ENCODE measurements at places on chromosomes 12 and 14.

GRCh38 chr14:83744224-83744623, 1785.7 kb upstream of the FLRT2 start:
- no peak for DNase-seq

- DNase-seq = no peak
These were observed 116.4 kb downstream of the PPHLN1 start for GRCh38 chr12:42442311-42442759.

DNA sequence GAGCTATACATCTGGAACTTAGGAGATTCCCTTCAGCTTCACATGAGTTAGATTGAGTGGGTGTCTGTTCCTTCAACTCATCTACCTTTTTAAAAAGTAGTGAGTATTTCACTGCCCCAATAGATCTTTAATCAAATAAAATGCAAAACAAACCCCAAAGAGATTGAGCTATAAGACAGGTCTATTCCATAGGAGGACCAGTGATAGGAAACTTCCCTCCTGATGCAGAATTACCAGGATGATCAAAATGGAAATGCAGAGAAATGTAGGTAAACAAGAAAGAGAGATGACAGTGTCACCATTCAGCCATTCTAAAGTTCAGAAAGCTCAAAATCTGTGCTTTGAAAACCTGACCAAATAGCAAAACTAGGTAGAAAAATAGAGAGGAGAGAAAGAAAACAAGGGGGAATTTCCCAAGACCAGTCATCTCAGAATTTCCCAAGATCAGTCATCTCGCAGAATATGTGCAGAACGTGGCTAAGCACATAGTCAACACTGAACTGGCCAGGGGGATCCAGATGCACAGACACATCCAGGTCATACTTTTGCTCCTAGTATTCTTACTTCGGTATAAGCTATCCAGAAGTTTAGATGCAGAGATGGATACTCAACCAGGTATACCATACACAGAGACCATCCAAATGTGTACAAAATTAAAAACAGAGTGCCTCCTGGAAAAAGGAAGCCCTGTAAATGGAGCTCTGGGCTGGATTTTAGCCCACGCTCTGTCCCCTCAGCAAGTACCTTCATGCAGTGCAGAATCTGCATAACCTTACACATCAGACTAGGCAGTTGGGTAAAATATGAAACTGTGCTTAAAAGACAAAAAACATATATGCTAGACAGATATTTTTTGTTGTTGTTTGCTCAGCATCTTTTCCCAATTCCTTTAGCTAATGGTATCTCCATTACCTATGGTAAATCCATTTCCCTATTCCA, 27.4 kb downstream of the SLC41A2 start:
- no peak for DNase-seq

GRCh38 chr12:70549340-70550179, 87.7 kb downstream of the PTPRB start:
- no peak for DNase-seq

- no peak for DNase-seq
These were observed 82.4 kb downstream of the ARF6 start for GRCh38 chr14:49975276-49975675.

DNA sequence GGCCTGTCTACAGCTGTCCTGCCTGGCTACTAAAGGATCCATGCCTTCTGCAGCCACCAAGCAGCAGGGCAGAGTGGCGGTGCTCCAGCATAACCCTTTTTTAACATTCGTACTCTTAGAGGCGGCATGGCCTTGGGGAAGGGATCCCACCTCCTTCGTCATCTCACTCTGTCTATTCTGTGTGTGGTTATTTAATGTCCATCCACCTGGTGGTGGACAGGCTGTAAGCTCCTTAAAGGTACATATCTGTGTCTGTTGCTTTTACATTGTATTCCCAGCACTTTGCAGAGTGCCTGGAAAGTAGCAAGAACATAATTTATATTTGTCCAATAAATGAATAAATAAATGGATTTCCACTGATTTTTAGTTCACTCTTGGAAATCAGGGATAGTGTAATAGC, 15.7 kb upstream of the ACOT1 start:
- no peak for DNase-seq

DNA sequence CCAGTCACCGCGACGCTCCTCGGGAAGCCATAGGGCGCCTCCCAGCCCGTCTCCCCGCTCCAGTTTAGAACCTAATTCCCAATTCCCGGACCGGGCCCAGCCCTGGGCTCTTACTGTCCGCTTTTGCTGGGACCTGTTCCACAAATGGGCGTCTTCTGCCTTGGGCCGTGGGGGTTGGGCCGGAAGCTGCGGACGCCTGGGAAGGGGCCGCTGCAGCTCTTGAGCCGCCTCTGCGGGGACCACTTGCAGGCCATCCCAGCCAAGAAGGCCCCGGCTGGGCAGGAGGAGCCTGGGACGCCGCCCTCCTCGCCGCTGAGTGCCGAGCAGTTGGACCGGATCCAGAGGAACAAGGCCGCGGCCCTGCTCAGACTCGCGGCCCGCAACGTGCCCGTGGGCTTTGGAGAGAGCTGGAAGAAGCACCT, 797 bp downstream of the UNG start:
- DNase-seq = no peak

DNA sequence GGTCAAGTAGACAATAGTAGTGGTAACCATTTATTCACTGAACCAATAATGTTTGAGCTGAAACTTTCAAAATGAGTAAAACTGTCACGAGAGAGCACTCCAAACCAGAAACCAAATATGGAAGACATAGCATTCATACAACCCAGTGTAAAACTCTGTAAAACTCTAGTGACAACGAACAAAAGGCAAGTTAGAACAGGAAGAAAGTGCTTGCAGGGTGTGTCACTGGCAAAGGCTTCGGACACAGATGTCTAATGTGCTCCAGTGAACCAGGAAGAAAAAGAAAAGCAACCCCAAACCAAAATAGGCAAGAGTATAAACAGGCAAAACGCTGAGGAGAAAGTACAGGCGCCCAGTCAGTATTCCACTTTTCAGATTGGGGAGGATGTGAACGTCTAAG, 79.3 kb upstream of the FZD10 start:
- DNase-seq = no peak

DNA sequence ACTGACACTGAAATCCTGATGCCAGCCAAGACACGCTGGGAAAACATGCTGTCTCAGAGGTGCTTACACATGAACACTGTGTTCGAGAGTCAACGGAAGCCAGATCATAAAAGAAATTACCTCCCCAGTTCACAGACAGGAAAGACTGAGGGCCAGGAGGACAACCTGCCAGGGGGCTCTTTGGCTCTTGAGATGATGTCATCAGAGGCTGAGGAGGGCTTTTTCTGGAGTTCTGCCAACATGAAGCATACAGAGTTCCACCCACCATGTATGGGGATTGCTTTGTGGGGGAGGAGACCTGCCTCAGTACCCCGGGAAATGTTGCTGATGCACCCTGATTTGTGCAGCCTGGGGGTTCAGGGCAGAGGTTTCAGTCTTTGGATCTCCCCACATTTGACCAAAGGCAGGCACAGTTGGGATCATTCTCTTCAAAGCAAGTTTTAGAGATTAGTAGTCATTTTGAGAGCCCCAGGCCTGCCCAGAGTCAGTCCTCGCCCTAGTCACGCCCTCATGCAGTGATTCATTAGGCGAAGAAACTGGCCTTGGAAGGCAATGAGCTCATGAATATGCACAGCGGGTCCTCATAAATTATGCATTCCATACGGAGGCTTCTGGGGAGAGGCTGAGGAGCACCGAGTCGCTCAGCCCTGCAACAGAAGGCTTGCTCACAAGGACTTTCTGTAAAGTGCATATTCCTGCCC, 34.9 kb upstream of the EML1 start:
- DNase-seq = no peak

- no peak for DNase-seq
These were observed at the start of gene GALNT6 for GRCh38 chr12:51391283-51392123. Gene GALNT6 (minus strand): TSS chr12:51391406. CDS start chr12:51379781, 11,625 bp downstream.

- DNase-seq = no peak
These were observed 54.8 kb upstream of the DYRK2 start for GRCh38 chr12:67593461-67594330.

DNA sequence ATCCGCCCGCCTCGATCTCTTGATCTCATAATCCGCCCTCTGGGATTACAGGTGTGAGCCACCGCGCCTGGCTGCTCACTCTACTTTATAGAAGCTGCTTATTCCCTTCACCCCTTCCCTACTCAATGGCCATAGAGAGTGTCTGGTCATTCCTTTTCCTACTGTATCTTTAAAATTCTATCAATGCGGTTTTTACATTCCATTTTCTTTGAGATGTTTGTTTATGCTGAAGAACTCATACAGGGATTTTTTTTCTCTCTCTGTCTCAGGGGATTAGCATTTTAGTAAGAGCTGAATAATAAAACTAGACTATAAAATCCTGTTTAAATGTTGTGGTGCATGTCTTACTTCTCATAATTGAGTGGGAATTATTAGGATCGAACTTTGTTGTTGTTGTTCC, 218.6 kb upstream of the FOXN3 start:
- DNase-seq = no peak

DNA sequence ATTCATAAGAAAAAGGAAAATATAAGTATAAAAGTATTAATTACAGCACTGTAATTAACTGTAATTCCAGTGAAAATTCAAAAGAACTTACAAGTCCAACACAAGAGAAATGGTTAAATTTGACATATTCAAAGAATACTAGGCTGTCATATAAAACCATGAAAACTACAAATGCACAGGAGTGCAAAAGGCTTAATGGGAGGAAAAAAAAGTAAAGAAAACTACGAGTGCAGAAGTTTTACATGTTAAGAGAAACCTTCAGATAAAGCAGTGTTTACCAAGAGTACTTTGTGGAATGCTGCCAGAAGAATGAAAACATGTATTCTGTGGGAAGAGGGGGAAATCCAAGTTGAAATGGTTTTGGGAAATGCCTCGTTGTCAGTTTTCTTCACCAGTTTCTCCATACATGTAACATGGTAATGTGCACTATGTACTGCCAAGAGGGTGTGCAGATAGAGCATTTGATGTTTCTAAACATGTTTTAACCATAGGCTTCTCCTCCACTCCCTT, 9.1 kb downstream of the HEATR5A start:
- no peak for DNase-seq

DNA sequence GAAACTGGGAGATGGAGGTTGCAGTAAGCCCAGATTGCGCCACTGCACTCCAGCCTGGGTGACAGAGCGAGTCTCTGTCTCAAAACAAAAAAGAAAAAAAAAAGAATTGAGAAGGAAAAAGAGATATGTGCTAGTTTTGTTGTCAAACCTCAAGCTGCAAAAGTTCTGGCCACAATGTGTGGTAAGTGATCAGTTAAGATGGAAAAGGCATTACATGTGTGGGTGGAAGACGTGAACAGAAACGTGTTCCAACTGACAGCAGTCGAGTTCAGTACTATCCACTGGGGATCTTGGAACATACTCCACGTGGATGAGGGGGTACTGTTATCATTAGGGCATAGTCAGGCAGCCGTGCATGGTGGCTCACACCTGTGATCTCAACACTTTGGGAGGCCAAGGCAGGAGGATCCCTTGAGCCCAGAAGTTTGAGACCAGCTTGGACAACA, 17.3 kb downstream of the GPR68 start:
- DNase-seq = no peak

DNA sequence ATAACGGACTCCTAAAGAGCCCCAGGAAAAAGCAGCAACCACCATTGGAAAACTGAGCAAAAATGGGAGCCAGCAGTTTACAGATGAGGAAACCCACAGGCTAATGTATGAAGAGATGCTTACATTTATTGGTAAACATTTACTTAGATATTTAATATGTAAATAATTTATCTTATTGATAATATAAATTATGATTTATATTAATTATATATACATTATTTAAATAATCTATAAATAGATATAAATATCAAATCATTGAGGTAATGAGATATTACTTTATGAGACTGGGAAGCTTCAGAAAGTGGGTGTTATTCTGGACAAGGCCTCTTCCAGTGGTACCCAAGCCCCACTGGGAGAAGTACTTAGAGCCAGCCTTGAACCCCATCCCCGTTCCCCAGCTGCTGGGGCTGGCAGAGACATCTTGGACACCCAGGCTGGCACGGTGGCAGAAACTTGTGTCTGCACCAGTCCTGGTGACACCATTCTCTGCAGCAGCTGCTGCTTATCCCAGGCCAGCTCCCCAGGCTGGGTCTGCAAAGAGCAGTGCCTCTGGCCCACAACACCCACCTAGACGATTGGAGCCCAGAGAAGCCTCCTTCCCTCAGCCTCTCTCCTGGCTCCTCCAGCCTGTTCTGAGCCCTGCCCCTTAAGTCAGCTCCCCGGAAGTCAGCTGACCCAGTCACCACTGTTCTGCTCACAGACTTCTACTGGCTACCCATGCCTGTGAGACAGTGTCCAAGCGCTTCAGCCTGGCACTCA, 25.9 kb downstream of the ISCA2 start:
- DNase-seq = no peak

- DNase-seq = no peak
These were observed 68.4 kb upstream of the PTGR2 start for GRCh38 chr14:73783107-73783727.
